ENCODE measurements at places on chromosomes 5 and 9.

DNA sequence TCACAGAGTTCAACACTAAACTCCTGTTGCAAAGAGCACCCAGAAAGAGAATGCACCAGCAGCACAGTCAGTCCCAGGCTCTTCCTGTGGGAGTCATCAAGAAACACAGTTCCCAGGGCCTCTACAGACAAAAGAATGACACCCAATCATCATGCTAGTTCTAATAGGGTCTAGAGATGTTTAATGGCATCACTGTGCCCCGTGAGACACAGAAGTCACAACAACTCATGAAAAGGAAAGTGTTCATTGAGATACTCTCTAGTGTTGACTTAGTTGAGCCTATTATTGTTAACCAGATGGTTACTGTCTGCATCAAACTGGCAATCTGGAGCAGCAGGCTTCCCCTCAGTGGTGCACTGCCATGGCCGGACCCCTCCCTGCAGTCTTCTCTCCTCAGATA, 1.6 kb downstream of the KLHL3 start:
- DNase-seq = no peak

DNA sequence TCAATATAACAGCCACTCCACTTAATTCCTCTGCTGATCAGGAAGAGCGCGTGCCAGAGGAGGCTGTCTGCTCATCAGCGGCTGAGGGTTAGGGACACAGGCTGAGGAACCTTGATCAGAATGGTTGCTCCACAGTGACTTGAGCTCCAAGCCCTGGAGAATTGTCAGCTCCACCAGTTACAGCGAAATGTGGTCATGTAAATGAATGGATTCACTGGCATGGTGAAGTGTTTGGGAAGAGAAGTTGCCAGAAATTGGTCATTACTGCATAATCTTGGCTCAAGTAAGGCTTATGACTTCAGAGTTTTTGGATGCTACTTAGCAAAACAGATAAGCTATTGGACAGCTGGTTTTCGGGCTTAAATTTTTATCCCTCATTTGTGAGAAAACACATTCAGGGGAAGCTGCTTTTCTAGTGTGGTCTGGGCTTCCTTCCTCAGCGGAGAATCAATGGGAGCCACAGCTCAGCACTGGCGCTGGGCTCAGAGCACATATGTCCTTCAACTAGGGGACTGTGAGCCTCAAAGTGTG, 65.0 kb downstream of the PRRT1B start:
- no peak for DNase-seq

- DNase-seq = no peak
Observed at GRCh38 chr5:112290691-112291090, 128.4 kb downstream of the EPB41L4A start.

DNA sequence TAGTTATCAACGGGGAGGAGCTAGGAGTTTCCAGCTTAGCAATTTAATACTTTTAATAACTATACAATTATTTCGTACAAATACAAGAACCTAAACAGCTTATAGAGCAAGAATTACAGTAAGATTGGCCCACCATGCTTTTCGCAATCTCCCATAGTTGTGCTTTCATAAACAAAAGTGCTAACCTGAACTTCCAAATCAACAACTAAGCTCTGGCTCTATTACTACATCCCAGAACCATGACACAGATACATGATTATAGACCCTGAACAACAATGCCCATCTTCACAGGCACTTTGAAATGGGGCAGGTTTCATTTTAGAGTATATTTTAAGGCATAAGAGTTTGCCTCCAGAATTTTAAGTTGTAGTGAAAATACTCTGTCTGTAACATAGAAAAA, 203.5 kb downstream of the DMRTA1 start:
- no peak for DNase-seq

Data from T follicular helper cell (primary cell).